ENCODE measurements at places on chromosomes 2 and 18.

- DNase-seq = no peak
Measured at GRCh38 chr2:8364668-8365067, 317.2 kb upstream of the ID2 start.

GRCh38 chr2:178679891-178680290 lies 127.3 kb downstream of the TTN start:
- no peak for DNase-seq

GRCh38 chr2:158969162-158969714 lies 798 bp downstream of the TANC1 start:
- no peak for DNase-seq

GRCh38 chr2:47336259-47337238 lies 66.4 kb upstream of the MSH2 start:
- DNase-seq = no peak

DNA sequence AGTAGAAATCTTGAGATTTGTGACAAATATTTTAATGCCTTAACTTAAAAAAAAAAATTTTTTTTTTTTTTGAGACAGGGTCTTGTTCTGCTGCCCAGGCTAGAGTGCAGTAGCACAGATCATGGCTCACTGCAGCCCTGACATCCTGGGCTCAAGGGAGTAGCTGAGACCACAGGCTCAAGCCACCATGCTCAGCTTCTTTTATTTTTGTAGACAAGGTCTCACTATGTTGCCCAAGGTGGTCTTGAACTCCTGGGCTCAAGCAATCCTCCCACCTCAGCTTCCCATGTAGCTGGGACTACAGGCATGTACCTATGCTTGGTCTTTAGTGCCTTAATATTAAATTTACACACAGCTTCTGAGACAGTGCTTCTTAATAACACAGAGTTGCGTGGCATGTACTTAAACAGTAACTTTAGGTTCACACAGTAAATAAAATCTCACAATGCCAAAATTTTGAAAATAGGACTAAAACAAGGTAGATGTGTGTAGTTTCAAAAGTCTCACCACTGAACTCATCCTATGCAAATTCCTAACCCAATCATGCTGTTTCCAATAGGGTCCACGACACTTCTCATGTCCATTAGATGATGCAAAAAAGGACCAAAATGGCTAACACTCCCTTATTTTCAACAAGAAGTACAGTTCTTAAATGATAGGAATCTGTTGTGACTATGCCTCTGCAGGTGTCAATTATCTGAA lies 4.1 kb downstream of the HSPD1 start:
- DNase-seq = no peak
